ENCODE measurements at places on chromosomes 13 and 19.

DNA sequence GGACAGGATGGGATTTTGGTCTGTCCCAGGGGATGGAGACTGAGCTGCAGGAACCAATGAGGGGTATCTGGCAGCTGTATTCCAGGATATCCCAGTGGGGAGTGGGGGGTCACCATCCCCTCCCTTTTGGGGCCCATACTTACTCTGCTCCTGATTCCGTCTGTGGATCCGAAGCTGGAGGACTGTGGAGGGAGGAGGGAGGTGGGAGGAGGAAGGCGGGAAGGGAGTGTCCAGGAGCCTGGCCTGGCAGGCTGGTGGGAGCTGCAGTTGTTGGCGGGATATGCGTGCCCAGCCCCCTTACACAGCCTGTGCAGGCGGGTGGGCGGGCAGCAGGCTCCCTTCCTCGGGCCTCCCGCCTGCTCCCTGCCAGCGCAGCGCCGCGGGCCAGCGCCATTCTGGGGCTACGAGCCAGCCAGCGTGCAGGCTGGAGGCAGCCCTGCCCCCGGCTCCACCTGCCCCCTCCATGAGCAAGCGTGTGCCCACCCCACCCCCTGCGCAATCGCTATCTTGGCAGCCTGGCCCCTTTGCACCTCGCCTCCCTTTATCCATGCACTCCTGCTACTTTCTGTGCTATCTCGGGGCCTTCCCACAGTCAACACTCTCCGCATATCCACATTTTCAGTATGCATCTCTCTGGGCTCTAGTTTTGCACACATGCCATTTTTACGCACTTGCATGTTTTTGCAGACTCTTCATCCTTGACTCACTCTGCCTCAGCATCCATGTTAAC is 2.8 kb downstream of the MAMSTR start:
- DNase-seq = peak; percentile 54

DNA sequence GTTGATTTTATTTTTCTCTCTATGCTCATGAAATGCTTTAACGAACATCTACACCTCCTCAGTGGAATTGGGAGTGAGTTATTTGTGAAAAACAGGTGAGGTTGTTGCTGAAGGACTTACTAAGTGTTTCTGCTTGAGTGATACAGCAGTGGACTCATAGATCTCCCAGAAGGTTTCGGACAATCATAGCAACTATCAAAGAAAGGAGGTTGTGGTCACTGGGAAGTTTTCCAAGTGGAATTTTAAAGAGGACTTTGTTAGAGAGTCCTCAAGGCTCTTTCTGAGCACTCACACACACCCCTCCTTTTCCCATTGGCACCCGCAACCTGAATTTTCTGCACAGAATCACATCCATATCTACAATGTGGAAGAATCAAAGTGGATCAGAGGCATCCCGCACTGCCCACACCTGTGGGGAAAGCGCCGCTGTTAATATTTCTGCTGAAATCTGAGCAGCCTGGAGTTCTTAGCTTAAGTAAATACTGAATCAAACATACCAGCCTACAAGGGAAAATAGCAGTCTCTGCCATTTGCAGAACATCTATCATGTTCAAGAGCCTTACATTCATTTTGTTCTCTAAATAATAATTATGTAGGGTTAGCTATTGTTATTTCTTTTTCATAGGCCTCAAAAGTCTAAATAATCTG is 719.4 kb downstream of the DIAPH3 start:
- DNase-seq = no peak

GRCh38 chr19:34319230-34319585 is 45.8 kb upstream of the GPI start:
- no peak for DNase-seq

DNA sequence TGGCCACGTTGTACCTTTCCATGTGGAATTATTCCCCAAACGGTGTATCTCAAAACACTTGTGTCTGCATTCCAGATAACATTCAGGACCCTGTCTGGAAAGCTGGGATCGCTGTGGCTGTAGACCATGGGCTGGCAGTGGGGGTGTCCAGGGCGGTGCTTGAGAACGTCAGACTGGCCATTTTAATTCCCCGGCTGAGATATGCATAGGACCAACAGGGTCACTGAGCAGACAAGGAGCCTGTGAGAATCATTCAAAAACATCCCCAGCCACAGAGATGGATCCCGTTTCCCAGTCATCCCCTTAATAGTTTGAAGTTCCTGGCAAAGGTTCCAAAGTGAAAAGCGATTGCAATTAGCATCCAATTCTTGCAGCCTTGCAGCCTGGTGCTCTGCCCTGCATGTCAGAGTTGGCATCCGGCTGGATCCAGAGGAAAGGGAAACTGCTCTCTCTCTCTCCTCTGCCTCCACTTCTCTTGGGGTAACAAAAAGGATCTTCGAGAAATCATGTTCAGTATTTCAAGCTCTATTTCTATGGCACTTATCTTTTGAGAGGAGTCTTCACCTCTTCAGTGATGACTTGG is 41.6 kb downstream of the IFT88 start:
- DNase-seq = peak; percentile 3

DNA sequence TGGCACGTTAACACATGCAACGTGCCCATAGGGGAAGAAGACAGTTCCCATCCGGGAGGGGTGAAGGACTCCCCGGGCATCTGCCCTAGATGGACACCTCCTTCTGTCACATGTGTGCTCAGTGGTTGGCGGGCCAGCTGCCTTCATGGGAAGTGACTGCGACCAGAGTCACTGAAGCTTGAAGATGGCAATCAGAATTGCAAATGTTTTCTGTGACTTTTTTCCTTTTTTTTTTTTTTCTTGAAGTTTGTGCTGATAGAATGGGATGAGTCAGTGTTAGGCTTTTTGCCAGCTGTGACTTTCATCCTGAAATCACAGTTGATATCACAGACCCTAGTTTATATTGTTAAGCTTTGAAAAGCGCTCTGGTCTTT is 109.2 kb upstream of the MCF2L start:
- peak; percentile 70 for DNase-seq

- DNase-seq = no peak
These were observed 488.1 kb downstream of the COG6 start for GRCh38 chr13:40143559-40143958.

DNA sequence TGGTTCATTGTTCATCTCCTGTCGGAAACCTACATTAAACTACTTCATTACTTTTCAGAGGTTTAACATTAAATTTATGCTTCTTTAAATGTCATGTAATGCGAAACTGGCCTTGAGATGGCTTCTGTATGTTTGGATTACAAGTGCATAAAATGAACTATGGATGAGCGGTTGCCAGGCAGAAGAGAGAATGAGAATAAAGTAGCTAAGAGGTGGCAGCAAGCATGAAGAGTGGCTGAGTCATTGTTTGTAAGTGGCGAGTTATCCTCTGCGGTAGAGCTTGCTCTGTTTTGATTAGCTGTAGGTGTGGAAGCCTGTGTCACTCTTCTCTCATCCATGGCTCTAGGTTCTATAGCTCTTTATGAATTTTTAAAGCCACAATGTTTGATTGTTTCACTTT is 1139.6 kb upstream of the PCDH9 start:
- DNase-seq = no peak

GRCh38 chr19:2381148-2381820 is 21.2 kb downstream of the TMPRSS9 start:
- peak; percentile 43 for DNase-seq

DNA sequence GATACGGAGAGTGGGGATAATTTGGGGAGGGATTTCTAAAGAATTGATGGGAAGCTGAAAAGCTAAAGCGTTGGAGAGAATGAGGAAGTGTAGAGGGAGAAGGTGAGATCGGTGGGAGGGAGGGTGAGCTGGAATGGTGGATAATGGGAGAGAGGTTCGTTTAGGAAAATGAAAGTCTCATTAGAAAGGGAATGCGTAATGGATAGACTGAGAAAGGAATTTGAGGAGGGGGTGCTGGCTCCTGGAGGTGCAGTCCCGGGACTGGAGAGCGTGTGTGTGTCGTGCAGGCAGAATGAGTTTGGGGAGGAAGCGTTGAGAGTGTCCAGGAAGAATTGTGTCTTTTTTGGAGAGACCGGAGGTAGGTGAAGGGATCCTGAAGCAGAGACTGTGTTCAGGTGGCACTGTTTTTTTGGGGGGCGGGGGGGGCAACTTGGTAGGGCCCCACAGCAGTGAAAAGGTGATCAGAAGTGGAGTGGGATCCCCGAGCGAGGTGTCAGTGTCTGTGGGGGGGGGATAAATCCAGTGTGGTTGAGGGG is 1.4 kb downstream of the ACTN4 start:
- no peak for DNase-seq

- peak; percentile 58 for DNase-seq
These were observed 4.2 kb upstream of the RPL18A start for GRCh38 chr19:17855280-17856152.

- DNase-seq = no peak
These were observed 15.0 kb downstream of the PLIN4 start for GRCh38 chr19:4503132-4503824.

DNA sequence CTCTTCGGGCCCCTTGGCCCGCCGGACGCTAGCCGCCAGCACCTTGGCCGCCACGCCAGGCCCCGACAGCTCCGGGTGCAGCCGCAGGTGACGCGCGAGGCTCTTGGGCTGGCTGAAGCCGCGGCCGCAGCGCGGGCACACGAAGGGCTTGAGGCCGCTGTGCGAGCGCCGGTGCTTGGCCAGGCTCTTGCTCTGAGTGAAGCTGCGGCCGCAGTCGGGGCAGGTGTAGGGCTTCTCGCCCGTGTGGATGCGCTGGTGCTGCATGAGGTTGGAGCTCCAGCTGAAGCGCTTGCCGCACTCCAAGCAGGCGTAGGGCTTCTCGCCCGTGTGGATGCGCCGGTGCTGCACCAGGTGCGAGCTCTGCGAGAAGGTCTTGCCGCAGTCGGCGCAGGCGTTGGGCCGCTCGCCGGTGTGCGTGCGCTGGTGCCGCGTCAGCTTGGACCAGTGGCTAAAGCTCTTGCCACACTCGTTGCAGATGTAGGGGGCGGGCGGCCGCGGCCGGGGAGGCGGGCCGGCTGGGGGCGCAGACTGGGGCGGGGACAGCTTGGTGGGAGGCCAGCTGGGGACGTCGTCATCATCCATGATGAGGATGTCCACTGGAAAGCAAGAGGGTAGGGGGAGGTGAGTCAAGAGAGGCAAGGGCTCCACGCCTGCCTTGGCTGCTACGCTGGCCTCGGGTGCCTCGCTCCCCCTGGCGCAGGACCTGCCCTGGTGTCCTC is 32.4 kb downstream of the ZNF787 start:
- no peak for DNase-seq

GRCh38 chr19:8323781-8324185 is 2.5 kb downstream of the RPS28 start:
- no peak for DNase-seq

DNA sequence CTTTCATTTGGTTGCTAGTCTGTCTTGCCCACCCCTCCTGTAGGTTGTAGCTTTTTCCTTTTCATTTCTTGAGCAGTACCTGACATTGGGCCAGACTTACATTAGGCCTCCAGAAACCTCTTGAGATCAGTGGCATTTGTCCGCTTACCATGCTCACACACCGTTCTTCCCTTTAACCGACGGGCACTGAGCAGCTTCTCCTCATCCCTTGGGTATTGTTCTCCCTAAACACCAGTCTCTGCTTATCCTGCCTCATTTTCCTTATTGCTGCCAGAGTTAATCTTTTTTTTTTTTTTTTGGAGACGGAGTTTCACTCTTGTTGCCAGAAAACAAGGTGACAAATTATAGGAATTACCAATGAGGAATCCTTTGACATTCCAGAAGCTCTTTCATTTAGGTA is 27.2 kb upstream of the KCTD4 start:
- DNase-seq = no peak

GRCh38 chr13:35646056-35646774 is 169.7 kb upstream of the MAB21L1 start:
- DNase-seq = no peak

DNA sequence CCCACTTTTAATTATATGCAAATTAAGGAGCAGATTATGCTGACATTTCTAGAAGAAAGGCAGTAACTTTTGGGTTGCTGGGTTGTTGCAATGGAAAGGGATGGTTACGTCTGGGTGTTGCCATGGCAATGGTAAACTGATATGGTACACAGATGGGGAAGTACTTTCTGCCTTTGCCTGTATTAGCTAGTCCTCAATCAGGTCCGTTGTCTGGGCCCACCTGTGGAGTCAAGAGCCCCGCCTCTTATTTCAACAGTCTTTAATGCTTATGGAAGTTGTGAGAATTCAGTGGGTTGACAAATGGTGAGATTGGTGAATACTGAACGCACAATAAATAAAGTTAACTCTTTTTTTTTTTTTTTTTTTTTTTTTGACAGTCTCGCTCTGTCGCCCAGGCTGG is 30.6 kb upstream of the DPP9 start:
- no peak for DNase-seq
